Posterior vena cava (tissue), 2 donors: ENCODE measurements at places on chromosomes 7 and 10. TPM values are rescaled to one million over a fixed set of nuclear protein-coding genes. Genes with fewer than 3 reads are reported as not detected.

DNA sequence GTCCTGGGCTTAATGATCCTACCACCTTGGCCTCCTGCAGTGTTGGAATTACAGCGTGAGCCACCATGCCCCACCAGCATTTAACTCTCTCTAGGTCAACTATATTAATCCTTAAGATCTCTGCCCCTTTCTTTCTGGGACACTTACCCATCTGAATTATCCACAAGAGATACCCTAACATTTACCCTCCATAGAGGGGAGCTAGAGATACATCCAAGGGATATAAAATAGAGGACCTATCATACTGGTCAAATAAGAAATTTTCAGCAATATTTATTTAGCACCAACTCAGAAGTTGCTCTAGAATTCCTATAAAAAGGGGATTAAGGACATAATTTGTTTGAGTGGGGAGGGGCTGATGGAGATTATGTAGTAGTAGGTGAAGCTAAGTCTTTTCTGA is 96.5 kb downstream of the OTUD1 start:
- DNase-seq: no peak

The TMEM270 gene
- total RNA-seq: not detected

- no peak for DNase-seq
Observed at GRCh38 chr10:78025685-78026364, 3.5 kb downstream of the POLR3A start.

The TAC1 gene
- total RNA-seq: 0.19 TPM

The GARIN1A gene
- total RNA-seq: 2.9 TPM

GRCh38 chr10:73584737-73585136 is 6.4 kb downstream of the USP54 start:
- no peak for DNase-seq

DNA sequence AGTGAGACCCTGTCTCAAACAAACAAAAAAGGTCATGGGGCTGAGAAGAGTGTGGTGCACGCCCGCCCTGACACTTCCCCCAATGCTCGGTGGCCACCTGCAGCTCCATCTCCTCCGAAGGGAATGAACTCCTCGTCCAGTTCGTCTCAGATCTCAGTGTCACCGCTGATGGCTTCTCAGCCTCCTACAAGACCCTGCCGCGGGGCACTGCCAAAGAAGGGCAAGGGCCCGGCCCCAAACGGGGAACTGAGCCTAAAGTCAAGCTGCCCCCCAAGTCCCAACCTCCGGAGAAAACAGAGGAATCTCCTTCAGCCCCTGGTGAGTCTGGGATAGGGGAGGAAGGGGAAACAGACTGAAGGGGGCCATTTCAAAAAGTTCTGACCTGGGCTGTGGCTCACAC is 4.2 kb downstream of the PCOLCE start:
- DNase-seq: no peak

The MMD2 gene
- total RNA-seq: not detected

DNA sequence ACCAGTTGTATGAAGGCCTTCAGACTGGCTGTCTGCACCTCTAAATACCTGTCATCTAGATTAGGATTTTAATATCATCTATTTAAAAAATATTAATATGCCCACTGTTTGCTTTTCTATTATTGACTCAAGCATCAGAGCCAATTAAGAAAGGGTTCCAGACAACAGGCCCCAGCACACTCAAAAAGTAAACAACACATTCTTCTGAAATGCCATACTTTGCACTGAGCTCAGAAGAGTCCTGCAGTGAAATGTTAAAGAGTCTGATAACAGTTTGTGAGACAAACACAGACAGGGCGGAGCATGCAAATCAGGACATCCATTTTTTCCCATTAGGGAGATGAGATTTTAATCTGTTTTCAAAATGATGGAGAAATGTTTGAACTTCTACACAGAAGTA is 45.9 kb upstream of the KLF6 start:
- DNase-seq: no peak

- DNase-seq: no peak
Observed at GRCh38 chr10:7610026-7610425, 56.7 kb downstream of the ITIH5 start.

The VPS41 gene
- 61.0 TPM for total RNA-seq

DNA sequence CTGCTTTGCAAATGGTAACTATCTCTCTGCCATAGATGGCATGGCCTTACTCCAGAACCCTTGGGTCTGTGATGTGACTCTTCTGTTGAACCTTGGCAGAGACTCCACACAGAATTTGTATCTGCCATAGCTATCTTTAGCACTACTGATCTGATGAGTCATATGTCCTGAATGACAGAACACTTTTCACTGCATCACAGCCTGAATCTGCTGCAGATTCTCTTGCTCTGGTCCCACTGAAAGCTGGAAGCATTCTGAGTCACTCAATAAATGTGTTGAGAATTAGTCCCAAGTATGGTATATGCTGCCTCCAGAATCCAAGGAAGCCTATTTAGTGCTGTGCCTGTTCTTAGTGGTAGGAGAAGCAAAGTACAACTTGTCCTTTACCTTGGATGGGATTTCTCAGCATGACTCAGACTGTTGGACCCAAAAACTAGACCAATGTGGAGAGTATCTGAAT is 39.5 kb upstream of the ANKRD1 start:
- DNase-seq: no peak

DNA sequence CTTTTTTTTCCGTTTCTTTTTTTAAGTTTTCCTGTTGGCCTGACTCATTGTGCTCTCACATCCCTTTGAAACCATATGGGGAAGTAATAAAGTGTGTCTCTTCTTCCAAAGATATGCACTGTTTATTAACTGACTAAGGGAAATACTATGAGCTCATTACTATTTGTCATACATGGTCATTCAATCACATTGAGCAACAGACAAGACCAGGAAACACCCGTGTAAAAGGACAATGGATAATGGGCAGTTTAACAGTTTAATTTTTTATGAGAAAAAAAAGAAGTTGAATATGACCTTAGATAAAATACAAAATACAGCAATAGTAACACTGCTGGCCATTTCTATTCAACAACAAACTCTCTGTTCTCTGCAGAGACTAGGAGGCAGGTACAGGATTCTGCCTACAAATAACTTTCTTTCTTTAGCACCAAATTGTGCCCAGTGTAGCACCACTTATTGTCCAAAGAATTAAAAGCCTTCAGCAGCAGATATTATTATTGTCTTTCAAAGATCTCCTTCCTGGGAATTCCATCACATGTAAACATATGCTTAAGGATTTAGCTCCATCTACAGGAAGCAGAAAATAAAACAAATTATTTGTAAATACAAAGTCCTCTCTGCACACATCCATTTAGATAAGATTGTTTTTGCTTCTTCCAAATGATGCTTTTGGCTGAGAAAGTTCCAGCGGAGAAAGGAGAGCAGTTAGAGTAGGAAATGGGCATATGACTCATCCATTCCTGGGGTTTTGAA is 55.0 kb upstream of the AKR1E2 start:
- DNase-seq: no peak

The ADRB1 gene
- total RNA-seq: 0.14 TPM

The SNCG gene
- 61.1 TPM for total RNA-seq

DNA sequence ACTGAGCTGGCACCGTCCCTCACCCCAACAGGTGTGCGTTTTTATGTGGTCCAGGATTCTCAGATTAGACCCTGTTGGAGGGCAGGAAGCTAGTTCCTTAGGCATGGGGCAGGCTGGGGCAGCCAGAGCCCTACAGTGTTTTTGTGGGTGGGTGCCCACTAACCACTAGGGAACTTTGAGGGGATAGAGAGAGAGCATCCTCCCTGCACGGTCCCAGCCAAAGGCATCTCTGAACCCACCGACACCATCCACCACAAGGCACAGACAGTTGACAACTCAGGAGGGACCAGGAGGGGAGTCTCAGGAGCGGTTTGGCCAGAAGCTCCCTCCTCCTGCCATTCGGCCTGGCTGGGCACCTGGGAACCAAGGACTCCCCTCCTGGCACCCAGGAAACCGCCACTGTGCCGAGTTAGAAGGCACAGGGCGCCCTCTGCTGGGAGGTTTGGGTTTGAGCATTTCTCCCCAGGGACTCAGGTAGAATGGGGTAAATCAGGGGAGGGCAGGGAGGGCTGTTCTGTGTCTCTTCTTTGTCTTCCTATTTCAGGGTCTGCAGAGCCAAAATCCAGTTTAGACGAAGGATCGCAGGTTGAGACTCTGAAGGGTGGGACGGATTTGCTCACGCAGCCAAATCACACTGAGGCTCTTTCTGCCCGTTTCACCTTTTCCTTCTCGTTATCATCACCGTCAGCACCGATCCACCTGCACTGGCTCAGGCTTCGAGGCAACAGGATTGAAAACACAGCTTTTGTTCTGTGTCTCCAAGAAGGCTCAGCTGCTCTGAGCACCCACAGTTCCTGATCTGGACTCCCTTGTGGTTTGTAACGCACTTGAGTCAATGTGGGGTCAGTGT is 84.8 kb upstream of the COL13A1 start:
- DNase-seq: no peak

DNA sequence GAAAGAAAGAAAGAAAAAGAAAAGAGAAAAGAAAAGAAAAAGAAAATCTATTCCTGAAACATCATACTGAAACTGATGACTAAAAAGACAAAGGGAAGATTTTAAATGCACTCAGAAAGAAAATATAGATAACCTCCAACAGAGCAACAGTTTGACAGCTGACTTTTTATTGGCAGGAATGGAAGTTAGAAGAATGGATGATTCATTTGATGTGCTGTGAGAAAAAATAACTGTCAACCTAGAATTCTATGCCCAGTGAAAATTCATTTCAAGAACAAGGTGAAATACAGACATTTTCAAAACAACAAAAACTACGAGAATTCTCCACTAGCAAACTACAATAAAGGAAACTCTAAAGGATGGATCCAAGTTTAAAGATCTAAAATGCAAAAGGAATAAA is 50.5 kb upstream of the HSPA12A start:
- DNase-seq: no peak

The SRRM3 gene
- total RNA-seq: 5.2 TPM

The KLHDC10 gene
- total RNA-seq: 22.6 TPM

DNA sequence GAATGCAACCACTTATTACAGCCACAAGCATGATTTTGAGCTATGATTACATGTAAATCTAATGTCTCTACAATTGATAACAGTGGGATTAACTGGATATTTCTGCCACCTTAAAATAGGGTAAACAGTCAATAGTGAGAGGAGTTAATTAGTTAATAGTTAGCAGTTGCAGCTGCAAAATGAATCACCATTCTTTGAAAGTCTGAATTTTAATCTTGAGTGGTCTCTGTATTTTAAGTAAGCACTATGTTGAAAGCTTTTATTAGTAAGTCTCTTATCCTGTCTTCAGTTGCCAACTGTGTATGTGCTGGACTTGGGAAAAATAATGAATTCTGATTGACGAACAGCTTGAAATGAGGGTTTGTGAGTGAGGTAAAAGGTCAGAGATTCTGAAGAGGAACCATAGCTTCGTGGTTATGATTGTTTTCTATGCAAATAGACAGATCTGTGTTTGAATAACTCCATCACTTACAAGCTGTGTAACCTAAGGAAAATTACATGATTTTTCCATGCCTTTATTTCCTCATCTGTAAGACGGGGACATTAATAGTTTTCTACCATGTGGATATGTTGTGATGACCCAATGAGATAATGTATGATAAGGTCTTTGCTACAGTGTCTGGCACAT is 75.2 kb downstream of the RNLS start:
- DNase-seq: no peak

- DNase-seq: no peak
Observed at GRCh38 chr7:19561121-19561805, 147.6 kb downstream of the POLR1F start.

GRCh38 chr10:62582804-62583208 is 208.6 kb downstream of the ZNF365 start:
- DNase-seq: peak; percentile 95

The AGBL3 gene
- 5.6 TPM for total RNA-seq

The ZPBP gene
- not detected for total RNA-seq

DNA sequence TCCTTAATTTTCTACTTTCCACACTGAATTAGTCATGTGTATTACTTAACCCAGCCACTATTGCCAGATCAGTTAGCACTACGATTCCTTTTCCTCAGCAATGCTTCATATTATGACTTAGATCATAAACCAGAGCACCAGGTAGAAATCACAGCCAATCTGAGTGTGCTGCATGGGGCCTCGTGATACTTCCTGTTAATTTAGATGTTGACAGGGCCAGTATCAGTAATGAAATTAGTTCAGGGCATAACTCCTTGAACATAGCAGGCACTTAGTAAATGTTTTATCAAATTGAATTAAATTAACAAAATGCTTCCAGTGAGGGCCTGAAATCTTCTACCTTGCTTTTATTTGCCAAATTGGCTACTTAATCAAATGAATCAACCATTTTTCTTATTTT is 169.3 kb upstream of the LRGUK start:
- no peak for DNase-seq

DNA sequence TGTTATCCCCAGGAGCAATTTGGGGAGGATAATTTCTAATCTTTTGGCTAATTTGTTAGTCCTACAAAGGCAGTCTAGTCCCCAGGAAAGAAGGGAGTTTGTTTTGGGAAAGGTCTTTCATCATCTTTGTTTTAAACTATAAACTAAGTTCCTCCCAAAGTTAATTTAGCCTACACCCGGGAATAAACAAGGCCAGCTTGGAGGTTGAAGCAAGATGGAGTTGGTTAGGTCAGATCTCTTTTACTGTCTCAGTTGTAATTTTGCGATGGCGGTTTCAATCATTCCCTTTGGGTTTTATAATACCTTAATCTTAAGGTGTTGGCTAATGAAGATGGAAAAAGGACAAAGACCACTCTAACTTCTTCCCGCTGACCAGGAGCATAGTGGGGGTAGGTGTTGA is 166.4 kb upstream of the NAMPT start:
- DNase-seq: no peak

- DNase-seq: no peak
Observed at GRCh38 chr7:44460325-44460724, 30.1 kb downstream of the NUDCD3 start.

DNA sequence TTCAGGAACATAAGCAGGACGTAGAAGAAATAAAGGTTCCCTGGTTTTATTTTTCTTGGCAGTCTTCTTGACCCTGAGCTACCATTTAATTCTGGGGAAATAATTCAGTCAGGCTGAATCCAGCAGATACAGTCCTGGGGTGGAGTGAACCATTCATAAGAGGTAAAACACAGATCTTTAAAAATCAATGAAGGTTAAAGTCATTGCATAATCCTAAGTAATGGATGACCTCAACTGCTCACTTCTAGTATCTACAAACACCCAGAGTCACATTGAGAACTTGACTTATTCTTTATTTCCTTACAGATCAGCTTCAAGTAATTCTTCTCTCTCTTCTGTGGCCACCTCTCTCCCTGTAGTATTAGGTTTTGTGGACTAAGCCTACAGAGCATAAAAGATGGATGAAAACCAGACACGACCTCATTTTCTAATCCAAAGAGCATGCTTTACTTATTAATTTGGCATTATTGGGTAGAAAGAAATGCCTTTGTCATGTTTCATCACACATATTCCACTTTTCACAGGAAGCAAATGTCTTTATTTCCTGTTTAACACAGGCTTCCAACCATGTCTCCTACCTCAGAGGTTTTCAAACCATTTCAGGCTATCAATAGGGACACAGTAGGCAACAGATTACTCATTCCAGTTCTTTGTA is 182.3 kb upstream of the IMMP2L start:
- no peak for DNase-seq

GRCh38 chr7:43694399-43694748 is 34.9 kb downstream of the COA1 start:
- DNase-seq: no peak

The COX19 gene
- total RNA-seq: 5.9 TPM
